ENCODE measurements at places on chromosomes 11 and 22.

DNA sequence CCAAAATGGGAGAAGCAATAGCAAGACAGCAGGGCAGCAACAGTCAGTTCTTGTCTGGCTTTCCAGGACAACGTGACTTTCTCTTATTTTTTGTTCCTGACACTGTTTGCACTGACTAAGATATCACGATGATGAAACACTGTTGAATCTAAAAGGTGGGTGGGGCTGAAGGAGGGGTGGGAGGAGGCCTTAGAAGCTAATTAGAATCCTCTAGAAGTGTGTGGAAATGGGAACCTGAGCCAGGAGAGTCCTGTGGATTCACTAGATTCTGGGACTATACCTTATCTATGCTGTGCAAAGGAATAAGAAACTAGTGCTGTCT is 300.3 kb downstream of the ST3GAL4 start:
- DNase-seq, result no peak

DNA sequence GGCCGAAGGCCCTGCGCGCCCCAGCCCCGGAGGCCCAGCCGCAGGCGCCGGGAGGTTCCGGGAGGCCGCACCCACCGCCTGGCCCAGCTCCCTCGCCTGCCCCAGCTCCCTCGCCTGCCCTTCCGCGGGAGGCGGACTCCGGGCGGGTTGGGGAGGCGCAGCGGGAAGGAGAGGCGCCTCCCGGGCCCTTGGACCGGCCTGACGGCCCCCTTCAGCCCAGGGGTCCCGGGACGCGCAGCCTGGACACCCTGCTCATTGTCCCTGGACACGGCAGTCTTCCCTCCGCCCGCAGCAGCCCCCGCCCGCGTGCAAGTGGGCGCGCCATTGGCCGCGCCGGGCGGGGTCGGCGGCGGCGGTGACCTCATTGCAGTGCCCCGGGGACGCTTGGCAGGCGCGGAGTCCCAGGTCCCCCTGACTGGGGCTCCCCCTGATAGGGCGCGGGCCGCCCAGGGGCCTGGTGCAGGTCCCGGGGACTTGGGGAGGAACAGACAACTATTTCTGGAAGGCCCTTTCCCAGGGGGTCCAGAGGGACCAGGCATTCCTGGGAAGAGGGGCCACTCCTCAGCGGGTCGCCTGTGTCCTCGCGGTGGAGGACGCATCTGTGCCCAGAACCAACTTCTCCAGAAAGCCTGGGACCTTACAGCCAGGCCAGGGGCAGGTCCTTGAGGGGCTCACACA is 501 bp downstream of the CD151 start:
- DNase-seq, result no peak

DNA sequence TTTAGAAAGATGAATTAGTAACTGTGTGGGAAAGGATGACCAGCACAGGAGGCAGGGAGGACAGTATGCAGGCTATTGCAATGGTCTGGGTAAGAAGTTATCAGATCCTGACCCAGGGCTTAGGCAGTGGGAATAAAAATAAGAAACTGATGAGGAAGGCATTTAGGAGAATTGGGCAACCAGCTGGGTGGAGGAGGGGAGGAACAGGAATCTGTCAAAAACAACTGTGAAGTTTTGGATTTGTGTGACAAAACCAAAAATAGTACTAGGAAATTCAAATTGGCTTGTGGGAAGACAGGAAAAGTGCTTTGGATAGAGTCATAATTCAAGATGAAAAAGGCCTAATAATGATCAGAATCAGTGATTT is 27.9 kb downstream of the MMP13 start:
- DNase-seq, result no peak

GRCh38 chr11:16528639-16529038 is 172.3 kb upstream of the SOX6 start:
- no peak for DNase-seq

- DNase-seq, result no peak
Observed at GRCh38 chr22:26401726-26402125, 27.3 kb upstream of the ASPHD2 start.

- DNase-seq, result no peak
Observed at GRCh38 chr11:15988693-15989231, 367.6 kb downstream of the SOX6 start.

GRCh38 chr11:21484039-21484438 is 708.8 kb upstream of the ANO5 start:
- DNase-seq, result no peak

DNA sequence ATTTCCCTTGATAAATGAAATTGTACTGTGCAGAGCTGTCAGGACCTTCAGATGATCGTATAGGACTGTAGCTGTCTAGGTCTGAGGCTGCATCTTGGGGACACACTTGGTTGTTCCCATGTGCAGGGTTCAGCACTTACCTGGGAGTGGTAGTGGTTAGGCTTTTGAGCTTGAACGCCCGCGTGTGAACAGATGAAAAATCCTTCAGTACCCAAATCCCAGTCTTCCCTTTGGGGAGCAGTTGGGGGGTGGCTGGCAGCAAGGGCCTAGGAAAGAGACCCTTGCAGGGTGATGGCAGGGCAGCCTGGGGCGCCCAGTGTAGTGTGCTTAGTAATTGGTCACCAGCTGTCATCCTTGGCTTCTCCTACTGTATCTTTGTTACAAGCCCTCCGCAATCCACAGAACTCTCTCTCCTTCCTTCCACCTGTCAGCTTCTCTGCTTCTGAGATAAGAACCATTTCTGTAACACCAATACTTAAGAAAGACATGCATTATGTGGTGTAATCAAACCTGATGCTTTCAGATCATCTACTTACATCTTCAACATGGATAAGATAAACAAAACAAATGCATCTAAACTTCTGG is 64.6 kb downstream of the MORC2 start:
- no peak for DNase-seq

GRCh38 chr11:68812526-68812925 is 29.2 kb downstream of the CPT1A start:
- no peak for DNase-seq

Measured in stimulated activated CD8-positive, alpha-beta memory T cell treated with anti-CD3 and anti-CD28 coated beads, Interleukin-15, amount 100 ng/mL, for 24 hours (primary cell).